ENCODE measurements at places on chromosomes 3 and 15.
A peak's percentile ranks its signal among the peaks of the same experiment; 100 is the strongest.

DNA sequence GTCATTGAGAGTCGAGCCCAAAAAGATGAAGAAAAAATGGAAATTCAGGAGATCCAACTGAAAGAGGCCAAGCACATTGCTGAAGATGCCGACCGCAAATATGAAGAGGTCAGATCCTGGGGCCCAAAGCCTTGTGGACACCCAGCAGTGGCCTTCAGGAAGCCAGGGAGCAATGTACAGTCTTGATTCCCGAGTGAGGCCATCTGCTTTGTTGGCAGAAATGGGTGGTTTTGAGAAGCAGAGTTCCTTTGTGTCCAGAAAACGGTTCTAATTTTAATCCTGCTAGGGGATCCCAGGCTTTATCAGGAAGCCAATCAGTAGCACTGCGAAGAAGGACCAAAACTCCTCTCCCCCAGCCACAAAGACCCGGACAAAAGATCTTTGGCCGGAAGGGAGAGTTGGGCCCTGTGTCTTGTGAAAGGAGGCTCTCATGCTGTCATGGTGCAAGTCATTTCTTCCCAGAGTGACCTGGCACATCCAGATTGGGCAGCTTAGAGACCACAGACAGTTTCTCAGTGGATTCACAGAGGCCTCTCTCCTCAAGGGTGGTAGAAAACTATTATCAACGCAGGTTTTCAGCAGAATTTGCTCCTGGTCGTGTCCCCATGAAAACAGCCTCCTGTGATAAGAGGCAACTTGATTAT is 17.1 kb downstream of the TPM1 start:
- DNase-seq: no peak

GRCh38 chr3:150216866-150217600 is 191.1 kb upstream of the TSC22D2 start:
- DNase-seq: no peak

- no peak for DNase-seq
These were observed 76.2 kb downstream of the CORO2B start for GRCh38 chr15:68654786-68655560.

- no peak for DNase-seq
These were observed 591.5 kb downstream of the ZNF385D start for GRCh38 chr3:21159543-21159906.

DNA sequence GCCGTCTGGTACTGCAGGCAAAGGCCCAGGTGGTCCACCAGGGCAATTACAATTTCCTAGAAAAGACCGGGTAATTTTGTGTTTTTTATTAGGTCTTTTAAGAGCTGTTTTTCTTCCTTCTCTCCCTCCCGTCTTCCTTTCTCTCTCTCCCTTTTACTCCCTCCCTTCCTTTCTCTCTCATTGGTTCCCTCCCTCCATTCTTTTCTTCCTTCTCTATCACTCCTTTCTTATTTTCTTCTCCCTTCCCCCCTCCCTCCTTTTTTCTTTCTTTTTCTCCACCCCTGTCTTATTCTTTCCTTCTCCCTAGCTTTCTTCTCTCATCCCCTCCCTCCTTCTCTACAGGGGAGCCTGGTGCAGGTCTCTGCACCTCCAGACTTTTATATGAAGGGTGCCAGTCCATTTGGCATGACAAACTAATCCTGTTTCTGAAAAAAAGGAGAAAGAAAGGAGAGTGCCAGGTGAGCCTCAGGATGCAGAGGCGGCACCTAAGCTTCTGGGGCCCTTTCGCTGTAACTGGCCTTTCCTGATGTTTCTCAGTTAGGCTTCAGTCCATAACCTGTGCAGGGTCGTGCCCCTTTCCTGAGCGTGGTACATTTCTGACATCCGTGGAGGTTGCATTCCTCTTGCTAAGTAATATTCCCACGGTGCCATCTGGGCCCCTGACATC is 9.1 kb upstream of the ONECUT1 start:
- DNase-seq: no peak

DNA sequence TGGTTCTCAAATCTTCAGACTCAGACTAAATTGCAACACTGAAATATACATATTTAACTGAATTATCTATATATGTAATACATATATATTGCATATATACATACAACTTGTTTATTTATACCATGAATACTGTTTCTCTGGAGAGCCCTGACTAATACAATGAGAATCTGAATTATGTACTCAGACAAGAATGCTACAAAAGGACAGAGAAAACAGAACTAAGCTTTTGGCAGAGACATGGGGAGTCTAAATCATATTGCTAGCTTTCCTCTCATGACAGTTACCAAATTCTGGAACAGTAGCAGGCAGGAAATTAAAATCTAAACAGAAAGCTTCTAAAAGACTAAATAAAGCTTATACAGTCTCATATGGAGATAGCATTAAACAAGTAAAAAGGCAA is 142.4 kb upstream of the KCNMB2 start:
- DNase-seq: no peak

DNA sequence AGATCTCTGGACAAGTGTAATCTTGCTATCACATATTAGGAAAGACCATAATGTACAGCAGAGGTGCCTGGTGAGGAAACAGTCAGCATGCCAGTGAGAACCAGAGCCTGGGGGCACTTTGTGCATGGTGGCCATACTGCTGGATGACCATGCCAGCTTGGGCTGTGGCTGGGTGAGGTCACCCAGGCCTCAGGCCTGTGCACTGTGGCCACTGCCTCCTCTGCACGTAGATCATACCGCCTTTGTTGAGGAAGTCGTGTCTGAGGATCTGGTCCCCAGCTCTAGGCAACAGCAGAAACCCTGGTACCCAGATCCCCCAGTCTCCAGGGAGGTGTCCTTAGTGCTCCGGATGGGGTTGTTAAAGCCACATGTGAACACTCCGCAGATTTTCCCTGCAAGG is 38.9 kb downstream of the ZNF710 start:
- DNase-seq: no peak

- DNase-seq: peak; percentile 68
These were observed 37.9 kb downstream of the CHRD start for GRCh38 chr3:184417619-184418327.

DNA sequence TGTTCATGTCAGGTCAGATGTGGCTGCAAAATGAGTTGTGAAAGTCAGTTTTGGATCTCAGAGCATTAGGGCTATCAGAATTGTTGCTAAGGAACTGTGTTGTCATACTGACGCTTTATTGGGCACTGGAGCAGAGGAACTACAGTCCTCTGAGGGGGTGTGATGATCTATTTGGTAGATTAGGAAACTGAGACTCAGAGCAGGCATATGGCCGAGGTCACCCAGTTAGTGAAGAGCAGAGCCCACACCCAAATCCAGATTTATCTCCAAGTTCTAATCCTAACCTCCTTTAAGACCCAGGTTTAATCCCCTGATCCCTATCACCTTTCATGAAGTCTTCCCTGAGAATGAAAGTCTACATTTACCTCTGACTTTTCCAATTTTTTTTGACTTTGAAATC is 25.6 kb upstream of the GLCE start:
- DNase-seq: no peak

DNA sequence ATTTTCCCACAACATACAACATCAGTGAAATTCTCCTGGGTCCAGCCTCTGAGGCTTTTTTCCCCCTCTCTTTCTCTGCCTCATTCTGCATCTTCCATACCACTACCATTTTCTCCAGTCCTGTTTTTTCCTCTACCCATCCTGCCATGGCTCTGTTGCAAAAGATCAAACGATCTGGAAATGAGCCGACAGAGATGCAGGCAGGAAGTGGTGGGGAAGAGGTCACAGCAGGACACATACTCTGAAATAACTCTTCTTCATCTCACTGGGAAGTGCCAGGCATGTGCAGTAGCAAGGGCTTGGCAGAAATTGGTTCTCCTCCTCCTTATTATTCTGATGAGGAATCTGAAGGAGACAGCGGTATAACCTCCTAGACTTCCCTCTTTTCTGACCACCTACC is 114.3 kb downstream of the CORO2B start:
- DNase-seq: no peak

DNA sequence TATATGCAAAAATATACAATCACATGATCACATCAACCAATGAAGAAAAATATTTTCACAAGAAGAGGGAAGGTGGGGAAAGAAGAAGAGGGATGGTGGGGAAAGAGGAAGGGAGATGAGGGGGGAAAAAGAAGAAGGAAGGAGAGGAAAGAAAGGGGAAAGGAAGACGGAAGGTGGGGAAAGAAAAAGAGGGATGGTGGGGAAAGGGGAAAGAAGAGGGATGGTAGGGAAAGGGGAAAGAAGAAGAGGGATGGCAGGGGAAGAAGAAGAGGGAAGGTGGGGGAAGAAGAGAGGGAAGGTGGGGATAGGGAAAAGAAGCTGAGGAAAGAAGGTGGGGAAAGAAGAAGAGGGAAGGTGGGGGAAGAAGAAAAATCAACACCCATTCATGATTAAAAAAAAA is 3.2 kb upstream of the GOLGB1 start:
- DNase-seq: no peak

GRCh38 chr15:67043939-67044771 is 21.2 kb upstream of the SMAD3 start:
- no peak for DNase-seq

GRCh38 chr3:31218082-31218481 is 314.6 kb upstream of the STT3B start:
- DNase-seq: no peak

DNA sequence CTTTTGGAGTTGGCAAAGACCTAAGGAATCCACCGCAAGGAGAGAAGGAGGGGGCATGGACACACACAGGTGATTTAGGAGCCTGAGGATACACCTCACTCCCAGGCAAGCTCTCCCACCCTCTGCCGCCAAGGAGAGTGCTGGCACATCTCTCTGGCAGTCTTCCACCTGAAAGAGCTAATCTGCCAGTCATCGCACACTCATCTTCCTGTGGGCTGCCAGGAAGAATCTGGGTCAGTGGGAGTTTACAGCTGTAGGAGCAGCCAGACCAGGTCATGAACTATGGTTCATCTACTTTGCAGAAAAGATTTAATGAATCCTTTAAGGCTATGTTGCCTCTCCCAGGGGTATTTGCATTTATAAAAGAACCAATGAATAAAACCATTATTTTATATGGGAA is 170.6 kb upstream of the TSC22D2 start:
- DNase-seq: no peak

DNA sequence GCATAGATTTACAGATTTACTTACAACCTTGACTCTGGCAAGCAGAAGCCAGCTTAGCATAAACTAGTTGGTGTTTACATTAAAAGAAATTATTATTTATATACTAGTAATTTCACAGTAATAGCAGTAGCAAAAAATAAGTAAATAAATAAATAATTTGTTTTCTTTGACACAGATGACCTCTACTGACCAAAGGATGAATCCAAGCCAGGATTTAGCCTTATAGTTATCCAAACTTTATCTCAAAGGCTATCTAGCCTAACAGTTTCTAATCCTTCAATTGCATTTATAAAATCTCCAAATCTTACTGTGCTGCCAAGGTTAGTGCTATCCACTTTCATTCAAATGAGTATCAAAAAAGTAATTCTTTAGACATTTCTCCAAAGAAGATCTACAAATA is 64.3 kb downstream of the FRMD5 start:
- DNase-seq: no peak

DNA sequence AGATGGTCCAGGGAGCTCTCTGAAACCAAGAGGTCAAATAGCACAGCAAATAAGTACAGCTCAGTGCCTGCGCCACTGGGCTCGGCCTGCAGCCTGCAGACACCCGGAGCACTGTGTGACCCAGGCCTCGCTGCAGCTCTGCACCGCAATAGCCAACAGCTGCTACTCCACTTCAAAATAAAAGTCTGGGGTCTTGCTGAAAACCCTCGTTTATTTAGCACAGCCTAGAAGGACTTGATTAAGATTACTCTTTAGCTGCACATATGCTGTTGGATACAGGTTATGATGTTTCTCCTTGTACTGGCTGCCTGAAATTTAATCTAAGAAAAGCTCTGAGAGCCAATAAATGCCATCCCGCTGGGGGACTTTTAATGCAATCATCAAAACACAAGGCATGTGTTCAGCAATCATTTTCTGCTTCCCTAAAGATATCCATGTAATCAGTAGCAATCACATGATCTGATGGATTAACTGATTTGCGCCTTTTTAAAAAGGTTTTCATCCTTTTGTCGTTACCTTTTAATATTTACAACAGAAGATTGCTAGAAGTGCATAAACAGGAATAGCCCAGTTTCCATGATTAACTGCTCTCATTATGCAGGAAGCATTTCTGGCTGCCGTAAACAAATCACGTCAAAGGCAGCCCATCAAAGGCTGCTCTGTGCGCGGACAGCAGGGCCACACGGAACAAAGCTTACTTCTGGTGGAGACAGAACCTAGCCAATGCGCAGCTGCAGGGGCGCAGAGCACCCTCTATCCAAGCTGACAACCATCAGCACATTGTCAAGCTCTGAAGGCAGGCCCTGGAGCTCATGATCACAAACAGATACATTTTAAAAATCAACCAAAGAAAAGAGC is 58.8 kb downstream of the CLASP2 start:
- no peak for DNase-seq

GRCh38 chr3:120763601-120764000 is 21.1 kb downstream of the GTF2E1 start:
- DNase-seq: no peak

DNA sequence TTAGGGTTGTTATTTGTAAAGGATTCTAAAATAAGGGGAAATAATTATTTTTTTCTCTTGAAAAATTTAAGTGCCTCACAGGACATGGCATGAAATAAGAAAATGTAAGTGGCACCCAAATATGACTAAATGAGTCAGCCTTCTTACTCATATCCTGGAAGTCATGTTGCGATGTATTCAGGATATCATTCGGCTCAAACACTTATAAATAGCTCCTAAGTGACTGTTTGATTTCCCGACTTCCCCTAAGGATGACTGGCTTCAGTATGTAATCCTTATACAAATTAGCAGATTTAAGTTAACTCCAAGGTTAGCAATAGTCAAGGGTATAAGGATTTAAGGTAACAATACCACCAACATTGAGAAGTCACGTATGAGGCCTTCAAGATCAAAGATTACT is 57.3 kb upstream of the OSTN start:
- no peak for DNase-seq
